Colonic mucosa (tissue), 4 donors: ENCODE measurements at places on chromosomes 5 and 9.

- DNase-seq: peak; percentile 24
Measured at GRCh38 chr5:124310453-124310852, 436.0 kb downstream of the ZNF608 start.

DNA sequence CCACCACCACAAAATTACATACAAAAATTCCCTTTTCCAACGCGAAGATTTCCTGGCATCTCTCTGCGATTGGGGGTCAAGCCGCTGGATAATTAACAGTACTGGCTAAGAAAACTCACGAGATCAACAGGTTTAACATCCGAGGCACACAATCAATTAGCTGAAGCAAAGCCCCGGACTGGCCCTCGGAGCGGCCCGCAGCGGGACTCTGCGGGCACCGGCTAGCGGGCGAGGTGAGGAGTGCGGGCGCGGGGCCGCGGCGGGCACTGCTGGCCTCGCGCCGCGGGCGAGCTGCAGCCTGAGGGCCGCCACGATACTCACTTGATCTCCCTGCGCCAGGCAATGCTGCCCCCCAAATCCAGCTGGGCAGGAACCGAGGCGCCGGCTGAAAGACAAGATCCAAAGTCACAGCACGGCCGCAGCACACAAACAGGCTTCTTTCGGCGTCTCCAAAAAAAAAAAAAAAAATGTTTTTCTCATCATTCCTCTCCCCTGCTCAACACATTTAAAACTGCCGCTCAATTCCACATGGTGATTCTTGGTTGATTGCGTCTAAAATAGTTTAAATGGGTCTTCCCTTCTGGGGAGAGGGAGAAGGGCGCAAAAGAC is 210.2 kb downstream of the MEF2C start:
- no peak for DNase-seq

DNA sequence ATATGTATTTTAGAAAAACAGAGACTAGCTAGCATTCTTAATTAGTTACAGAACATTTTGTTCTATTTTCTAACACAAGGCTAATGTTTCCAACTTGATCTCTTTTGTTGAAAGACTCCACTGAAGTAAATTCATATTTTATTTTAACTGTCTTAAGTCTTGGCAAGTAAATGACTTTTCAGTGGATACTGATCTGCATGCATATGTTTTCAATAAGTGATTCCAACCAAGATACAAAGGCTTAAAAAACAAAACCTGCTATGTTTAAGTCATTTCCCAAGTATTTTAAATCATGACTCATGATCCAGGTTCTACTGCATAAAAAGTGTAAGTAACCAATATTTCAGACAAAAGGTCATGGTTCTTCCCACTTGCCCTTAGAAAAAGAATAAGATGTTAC is 5.7 kb downstream of the CDO1 start:
- no peak for DNase-seq

- no peak for DNase-seq
Measured at GRCh38 chr5:40877371-40877988, 31.8 kb upstream of the C7 start.

- no peak for DNase-seq
Measured at GRCh38 chr5:58751222-58751837, 168.5 kb downstream of the RAB3C start.

DNA sequence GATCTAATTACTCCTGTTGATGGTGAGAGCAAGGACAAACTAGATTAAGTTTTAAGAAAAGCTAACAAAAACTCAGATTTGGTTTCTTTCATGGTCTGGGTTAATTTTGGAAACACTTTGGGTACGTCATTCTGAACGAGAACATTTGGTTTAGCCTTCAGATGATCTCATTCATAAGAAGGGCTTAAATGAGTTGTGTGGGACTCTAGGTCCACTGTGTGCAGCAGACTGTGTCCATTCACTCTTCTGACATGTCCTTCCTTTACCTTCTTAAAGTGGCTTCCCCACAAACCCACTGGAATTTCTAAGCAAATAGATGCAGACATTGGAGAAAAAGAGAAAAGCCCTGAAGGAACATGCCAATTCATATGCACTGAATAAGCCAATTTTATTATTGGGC is 96.8 kb downstream of the FBXO4 start:
- DNase-seq: no peak

GRCh38 chr5:59264013-59264412 is 629.5 kb downstream of the PDE4D start:
- DNase-seq: no peak
